ENCODE measurements at places on chromosomes 11 and 22.
A peak's percentile ranks its signal among the peaks of the same experiment; 100 is the strongest.

GRCh38 chr11:47130543-47130942, 46.1 kb downstream of the ARFGAP2 start:
- no peak for DNase-seq

- DNase-seq: peak; percentile 92
Observed at GRCh38 chr11:111001986-111002611, 243.4 kb upstream of the POU2AF2 start.

DNA sequence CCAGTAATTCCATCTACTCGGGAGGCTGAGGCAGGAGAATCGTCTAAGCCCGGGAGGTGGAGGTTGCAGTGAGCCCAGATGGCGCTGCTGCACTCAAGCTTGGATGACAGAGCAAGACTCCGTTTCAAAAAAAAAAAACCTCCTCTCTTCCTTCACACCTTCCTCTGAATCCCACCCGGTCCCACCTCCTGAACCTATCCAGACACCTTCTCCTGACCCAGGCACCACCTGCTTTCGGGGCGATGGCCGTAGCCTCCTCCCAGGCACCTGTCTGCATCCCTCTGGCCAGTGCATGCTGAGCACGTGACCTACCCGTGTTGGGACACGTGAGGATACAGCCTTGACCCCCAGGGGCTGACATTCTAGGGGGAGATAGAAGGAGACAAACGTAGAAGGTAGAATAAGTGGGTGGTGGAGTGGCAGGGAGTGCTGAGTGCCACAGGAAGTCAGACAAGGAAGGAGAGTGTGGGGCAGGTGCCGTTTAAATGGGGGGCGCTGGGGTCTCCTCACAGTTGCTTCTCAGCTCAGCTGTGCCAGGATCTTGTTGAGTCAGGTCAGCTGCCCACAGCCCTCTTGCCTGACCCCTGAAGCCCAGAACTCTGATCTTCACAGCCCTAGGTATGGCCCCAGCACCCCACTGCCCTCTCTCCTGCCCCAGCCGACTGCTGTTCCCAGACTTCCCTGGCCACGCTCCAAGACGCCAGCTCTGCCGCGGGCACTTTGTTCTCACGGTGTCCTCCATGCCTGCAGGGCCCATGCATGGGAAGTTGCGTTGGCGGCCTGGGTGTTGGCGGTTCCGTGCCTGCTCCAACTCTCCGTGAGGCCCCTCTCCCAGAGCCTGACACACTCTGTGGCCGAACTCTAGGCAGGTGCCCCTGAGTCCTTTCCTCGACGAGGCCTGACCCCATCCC, 1.2 kb upstream of the MIOX start:
- DNase-seq: no peak

GRCh38 chr11:1181853-1182535, 24.2 kb downstream of the MUC5AC start:
- DNase-seq: no peak

- DNase-seq: peak; percentile 81
Observed at GRCh38 chr11:123054301-123055065, 7.5 kb downstream of the HSPA8 start.

GRCh38 chr11:30196400-30197206, 34.2 kb upstream of the FSHB start:
- DNase-seq: peak; percentile 57

- peak; percentile 57 for DNase-seq
Observed at GRCh38 chr11:106988151-106989077, 29.9 kb downstream of the GUCY1A2 start.

GRCh38 chr11:7572001-7572712, 58.4 kb downstream of the PPFIBP2 start:
- no peak for DNase-seq

GRCh38 chr22:44360668-44361381, 48.1 kb upstream of the SHISAL1 start:
- DNase-seq: peak; percentile 40

- no peak for DNase-seq
Observed at GRCh38 chr22:46951973-46952372, 189.5 kb downstream of the TBC1D22A start.

GRCh38 chr11:125435461-125436238, 60.4 kb downstream of the FEZ1 start:
- DNase-seq: no peak

DNA sequence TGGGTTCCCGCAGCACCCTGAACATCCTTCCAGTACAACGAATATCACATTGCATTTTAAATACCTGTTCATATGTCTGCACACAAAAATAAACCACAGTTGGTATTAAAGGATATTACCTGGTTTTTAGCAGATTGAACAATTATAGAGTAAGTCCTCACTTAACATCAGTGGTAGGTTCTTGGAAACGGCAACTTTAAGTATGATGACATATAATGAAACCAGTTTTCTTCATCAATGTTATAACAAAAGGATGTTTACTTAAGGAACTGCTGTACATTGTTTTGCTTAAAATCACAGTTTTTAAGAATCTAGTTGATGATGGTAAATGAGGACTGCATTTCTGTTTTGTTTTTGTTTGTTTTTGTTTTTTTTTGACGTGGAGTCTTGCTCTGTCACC, 28.0 kb downstream of the TRIM66 start:
- no peak for DNase-seq

GRCh38 chr22:23888615-23889401, 5.4 kb upstream of the MIF start:
- peak; percentile 55 for DNase-seq

DNA sequence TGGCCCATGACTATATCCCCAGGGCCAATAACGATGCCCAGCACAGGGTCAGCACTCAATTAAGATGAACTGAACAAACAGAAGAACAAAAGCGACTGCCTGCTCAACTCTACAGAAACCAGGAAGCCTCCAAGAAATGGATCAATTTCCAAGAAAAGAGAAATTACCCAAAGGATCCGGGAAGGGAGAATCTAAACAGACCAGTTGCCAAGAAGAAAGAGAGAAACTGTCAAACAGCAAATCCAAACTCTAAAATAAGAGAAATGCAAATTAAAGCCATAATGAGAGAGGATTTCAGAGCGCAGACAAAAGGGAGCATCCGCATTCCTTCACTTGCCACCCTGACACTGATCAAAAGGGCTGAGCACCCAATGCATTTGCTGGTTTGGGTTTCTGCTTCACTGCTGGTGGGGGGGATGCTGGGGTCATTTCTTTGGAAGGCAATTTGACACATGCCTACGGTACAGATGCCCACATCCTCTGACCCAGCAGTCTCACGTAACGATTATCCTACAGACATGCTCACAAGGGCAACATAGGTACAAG, 37.7 kb upstream of the RFPL3 start:
- DNase-seq: no peak

- no peak for DNase-seq
Observed at GRCh38 chr22:37310075-37310606, 27.8 kb downstream of the CYTH4 start.

DNA sequence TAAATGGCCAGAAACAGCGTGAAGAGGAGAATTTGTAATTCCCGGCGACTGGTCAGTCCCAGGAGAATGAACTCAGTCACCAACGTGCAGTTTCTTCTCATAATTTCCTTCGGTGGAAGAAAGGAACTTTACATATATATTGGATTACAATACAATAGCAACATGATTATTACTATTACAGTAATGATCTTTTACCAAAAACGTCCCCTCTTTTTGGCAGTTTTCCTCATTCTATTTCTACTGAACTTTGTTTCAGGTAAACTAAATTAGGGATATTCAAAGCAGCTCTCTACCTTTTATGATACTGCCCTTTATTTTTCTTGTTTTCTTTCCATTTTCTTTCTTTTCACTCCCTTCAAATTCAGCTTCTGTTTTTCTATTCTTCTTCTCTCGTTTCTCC, at the start of gene OR5M8:
Gene OR5M8 (minus strand): TSS at position 101 of the 400 bp plus-strand sequence. CDS start 0 bp downstream, at position 101.
- DNase-seq: no peak

- DNase-seq: no peak
Observed at GRCh38 chr11:68142028-68142412, 20.8 kb upstream of the CHKA start.

GRCh38 chr11:93829598-93829997, 20.8 kb downstream of the VSTM5 start:
- DNase-seq: no peak

DNA sequence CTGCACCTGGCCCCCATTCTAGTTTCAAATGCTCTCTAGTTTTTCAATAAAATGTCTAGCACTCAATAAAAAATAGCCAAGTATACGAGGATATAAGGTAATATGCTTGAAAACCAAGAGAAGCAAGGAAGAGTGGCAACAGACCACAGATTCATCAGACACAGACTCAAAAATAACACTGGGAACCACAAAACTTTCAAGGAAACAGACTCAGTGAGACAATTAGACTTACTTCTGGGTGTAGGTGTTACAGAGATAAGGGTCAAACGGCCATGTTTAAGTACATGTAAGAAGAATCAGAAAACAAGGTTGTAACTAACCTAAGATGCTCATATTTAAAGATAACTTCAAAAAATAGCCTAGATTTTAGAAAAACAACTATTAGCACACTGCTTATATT, 67.0 kb downstream of the TRMU start:
- no peak for DNase-seq

GRCh38 chr22:50546326-50547262, 895 bp downstream of the KLHDC7B start:
- no peak for DNase-seq

GRCh38 chr11:76713499-76713898, 43.0 kb upstream of the LRRC32 start:
- DNase-seq: no peak

- no peak for DNase-seq
Observed at GRCh38 chr22:21445437-21446127, 21.6 kb upstream of the TMEM191C start.

DNA sequence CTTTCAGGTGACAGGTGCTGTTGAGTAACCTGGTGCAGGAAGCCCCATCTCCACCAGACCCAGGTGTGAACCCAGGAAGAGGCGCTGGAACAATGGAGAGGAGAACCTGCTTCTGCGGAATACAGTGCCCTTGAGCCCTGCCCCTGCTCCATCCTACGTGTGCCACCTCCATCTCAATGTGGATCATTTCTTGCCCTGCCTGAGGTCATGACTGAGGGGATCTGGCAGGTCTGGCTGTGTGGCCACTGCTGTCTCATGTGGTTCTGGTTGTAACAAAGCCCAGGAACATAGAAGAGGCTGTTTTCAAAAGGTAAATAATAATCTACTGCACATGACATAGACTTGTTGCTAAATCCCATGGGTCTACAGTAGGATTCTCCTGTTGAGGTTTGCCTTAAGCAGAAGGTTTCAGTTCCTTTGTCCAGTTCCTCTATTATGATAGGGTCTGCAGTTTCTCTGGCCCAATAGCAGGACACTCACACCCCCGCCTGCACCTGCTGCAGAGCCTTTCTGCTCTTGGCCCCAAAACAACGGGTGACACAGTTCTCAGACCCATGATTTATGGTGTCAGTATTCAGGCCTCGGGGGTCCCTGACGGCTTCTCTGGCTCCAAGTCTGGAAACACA, 113.5 kb upstream of the IGLL5 start:
- no peak for DNase-seq

DNA sequence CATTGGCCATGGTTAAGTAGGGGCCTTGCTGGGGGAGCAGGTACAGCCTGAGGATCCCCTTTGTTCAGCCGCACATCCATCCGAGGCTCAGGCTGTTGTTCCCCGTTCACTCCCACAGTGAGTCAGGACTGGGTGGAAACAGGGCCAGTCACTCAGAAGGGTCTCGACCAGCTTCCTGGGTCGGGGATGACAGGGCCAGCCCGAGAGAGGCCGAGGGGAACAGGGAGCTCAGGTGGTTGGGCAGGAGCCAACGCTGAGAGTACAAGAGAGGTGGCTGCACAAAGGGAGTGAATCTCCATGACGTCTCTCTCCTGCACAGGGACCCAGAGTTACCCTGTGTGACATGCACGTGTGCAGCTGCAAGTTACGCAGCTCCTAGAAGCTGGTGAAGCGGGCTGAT, 97.2 kb upstream of the SHANK2 start:
- no peak for DNase-seq

DNA sequence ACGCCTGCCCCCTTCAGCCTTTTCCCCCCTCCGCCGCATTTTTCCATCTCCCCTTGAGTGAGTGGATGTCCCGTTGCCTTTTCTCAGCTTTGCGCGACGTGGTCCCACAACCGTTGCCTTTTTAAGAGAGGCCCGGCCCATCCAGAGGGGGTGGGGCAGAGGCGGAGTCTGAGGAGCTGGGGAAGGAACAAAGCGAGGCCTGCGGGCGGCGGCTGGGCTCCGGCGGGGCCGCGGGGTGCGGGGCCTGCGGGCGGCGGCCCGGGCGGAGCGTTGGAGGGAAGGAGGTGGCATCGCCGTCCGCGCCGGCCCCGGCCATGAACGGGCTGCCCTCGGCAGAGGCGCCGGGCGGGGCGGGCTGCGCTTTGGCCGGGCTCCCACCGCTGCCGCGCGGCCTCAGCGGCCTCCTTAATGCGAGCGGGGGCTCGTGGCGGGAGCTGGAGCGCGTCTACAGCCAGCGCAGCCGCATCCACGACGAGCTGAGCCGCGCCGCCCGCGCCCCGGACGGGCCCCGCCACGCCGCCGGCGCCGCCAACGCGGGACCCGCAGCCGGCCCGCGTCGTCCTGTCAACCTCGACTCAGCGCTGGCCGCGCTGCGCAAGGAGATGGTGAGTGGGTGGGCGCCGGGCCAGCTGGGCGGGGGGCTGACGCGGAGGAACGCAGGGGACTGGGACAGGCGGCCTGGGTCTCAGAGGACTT, at the start of gene FAM89B:
Gene FAM89B (plus strand): TSS at position 183 of the 696 bp plus-strand sequence. CDS start 132 bp downstream, at position 315.
- peak; percentile 87 for DNase-seq

DNA sequence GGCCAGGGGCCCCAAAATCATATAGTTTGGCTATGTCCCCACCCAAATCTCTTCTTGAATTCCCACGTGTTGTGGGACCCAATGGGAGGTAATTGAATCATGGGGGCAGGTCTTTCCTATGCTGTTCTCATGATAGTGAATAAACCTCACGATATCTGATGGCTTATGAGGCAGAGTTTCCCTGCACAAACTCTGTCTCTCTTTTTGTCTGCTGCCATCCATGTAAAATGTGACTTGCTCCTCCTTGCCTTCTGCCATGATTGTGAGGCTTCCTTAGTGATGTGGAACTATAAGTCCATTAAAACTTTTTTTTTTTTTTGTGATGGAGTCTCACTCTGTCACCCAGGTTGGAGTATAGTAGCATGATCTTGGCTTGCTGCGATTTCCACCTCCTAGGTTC, 14.4 kb downstream of the DIXDC1 start:
- no peak for DNase-seq

DNA sequence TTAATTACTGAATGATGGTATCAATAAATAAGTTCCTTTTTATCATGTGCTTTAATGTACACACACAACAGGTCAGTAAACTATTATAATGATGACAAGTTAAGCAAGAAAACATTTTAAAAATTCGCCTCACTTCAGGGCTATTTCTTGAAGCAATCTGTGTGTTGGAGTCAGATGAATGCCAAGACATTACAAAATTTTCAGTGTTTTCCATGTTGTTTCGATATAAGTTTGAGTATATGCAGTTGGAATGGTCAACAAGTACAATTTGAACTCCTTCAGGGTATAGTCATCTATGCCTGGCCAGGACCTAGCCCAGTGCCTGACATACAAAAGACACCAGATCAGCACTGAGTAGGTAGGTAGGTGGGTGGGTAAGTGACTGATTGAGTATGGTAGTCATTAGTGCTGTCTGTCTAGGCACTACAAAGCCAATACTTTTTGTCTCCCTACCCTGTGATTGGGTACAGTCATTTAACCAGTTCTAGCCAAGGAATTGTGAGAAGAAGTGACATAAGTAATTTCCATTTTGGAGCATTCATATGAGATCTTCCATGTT, 7.5 kb downstream of the PRCP start:
- no peak for DNase-seq
